ENCODE measurements at places on chromosomes 13 and 19. TPM values are rescaled to one million over a fixed set of nuclear protein-coding genes. Genes with fewer than 3 reads are reported as not detected.

GRCh38 chr13:86569974-86570373 is 770.8 kb upstream of the SLITRK6 start:
- no peak for DNase-seq

The MTUS2 gene
- total RNA-seq = not detected

DNA sequence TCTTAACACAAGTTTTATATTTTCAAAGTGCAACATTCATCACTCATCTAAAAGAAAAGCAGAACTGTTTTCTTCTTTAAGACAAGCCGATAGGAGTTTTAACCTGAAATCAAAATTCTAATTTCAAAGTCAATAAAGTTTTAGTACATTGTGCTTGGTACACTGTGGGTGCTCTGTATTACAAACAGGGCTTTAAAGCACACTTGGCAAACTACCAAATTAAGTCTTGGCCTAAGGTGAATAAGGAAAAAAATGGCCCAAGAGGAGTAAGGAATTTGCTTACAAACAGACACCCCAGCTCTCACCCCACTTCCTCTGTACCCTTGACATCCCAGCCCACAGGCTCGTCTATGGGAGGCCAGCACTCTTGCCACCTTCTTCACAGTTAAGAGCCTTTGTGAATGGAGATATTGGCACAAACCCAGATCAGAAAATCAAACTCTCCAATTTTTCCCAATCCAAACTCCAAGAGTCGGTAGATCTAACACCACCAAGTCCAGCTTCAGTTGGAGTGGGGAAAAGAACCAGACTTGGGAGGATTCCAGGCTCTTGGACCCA is 66.0 kb downstream of the ABCC4 start:
- peak; percentile 64 for DNase-seq

- no peak for DNase-seq
These were observed 477.1 kb upstream of the TSHZ3 start for GRCh38 chr19:31826325-31826724.

- no peak for DNase-seq
These were observed 194.6 kb upstream of the NBEA start for GRCh38 chr13:34747507-34747906.

GRCh38 chr19:51375504-51376221 is 3.2 kb upstream of the NKG7 start:
- DNase-seq = no peak

Measured in renal cortical epithelial cell (primary cell).